Stimulated activated CD4-positive, alpha-beta T cell treated with anti-CD3 and anti-CD28 coated beads, Interleukin-1b, Interleukin-23, amount 100 ng/mL, for 24 hours (primary cell): ENCODE measurements at places on chromosomes 16 and 17.

DNA sequence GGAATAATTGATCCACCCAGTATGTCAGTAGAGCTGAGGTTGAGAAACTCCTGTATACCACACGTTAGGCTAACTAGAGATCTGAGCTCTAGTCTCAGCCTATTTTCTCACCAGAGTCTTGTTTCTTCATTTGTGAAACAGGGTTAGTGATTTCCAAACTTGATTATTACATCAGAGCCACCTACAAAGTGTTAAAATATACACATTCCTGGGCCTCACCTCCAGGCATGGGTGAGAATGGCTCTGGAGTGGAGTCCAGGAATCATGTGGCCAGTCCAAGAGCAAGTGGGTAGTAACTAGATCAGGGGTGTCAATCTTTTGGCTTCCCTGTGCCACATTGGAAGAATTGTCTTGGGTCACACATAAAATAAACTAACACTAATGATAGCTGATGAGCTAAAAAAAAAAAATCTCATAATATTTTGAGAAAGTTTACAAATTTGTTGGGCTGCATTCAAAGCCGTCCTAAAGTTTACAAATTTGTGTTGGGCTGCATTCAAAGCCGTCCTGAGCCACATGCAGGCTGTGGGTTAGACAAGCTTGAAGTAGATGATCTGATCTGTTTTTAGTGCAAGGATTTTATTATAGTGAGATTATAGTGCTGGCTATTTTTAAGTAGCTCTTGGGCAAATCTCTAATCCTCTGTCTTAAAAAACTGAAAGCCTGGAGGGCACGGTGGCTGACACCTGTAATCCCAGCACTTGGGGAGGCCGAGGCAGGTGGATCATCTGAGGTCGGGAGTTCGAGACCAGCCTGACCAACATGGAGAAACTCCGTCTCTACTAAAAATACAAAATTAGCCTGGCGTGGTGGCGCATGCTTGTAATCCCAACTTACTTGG, 20.4 kb downstream of the PRCD start:
- DNase-seq: no peak

DNA sequence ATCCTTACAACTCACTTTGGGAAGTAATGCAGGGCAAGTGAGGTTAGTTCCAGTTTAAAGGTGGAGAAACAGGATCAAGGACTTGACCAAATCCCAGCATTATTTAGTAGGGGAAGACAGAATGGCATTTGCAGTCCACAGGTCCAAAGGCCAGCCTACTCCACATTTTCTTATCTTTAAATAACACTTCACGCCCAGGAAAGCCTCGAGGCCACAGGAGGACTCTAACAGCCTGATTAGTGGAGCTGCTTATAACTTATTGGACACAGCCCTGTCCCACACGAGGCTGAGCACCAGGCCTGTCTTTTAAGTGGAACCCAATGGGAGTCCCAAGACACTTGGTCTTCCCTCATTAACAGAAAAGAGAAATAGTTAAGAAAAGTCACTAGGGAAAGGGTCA, 12.1 kb upstream of the HYDIN start:
- no peak for DNase-seq

GRCh38 chr17:81176666-81177065, 10.6 kb upstream of the AATK start:
- DNase-seq: no peak

DNA sequence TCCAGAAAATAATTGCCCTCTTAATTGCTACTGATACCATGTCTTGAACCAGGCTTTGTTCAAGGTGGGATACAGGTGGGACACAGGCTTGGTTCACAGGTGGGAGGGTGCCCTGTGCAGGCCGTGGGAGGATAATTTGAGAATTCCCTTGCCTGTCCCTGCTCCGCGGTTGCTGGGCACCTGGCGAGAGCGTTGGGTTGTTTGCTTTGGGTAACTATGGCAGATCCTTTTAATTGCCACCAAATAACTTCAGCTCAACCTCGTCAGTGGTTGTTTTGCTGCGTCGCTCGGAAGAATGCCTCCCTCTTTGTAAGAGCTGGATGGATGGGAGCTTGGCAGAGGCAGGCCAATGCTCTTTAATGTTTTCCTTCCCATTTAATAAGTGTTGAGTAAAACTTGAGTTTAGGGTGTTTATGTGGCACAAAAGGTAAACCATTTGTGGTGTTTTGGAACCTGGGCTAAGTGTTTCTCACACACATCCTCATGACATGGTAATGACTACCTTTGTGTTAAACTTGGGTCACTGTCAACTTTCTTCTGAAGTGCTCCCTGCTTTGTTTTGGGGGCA, 202.5 kb downstream of the MSI2 start:
- no peak for DNase-seq

- DNase-seq: no peak
Observed at GRCh38 chr17:69448431-69449102, 34.1 kb downstream of the MAP2K6 start.

DNA sequence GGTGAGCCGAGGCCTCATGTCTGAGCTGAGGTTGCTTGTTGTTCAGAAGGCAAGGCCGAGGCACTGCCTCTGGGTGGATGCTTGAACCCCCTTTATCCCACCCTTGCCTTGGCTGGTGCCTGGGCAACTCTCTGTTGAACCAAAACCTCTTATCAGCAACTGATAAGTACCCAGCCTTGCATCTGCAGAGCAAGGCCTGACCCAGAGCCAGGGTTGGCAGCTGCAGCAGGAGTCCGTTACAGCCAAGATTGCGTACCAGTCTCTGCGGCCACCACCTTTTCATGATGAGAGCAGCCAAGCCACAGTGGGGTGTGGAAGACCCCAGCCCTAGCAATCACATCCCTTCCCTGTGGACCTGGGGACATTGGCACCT, 118.3 kb downstream of the RAB11FIP4 start:
- DNase-seq: no peak

DNA sequence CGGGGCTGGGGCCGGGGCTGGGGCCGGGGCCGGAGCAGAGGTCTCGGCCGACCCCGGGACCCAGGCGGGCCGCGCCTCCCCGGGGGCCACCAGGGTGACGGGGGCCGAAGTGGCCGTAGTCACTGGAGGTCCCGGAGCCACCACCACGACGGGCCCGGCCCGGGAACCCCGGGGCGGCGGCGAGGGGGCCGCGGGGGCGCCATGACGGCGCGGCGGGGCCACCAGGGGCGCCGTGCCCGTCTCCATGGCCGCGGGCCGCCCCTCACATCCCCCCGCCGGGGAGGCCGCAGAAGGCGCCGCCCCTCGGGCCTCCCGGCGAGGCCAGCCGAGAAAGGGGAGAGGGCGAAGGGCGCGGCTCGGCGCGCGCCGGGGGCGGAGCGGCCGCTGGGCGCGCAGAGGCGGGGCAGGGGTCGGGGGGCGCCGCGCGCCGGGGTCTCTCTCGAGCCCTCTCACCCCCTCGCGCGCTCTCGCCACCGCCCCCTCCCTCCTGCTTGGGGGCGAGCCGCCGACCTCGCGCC, 297 bp downstream of the TBC1D10B start:
- DNase-seq: no peak

GRCh38 chr16:49749816-49750215, 106.1 kb downstream of the ZNF423 start:
- DNase-seq: no peak

DNA sequence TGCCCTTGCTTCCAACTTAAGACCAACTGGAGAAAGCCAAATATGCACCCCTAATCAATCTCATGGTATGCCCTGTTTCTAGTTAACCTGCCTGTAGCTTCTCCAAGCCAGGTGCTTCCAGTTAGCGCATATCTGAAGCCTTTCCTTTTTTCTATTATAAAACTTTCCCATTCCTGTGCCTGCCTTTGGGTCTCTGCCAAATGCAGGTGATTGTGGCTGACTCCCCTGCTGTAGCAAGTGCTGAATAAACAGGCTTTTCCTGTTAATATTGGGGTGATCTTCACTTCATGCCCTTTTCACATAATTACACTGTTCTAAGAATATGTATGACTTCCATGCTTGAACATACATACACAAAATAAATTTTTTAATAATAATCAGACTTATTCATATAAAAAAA, 207.4 kb downstream of the TANC2 start:
- DNase-seq: no peak

DNA sequence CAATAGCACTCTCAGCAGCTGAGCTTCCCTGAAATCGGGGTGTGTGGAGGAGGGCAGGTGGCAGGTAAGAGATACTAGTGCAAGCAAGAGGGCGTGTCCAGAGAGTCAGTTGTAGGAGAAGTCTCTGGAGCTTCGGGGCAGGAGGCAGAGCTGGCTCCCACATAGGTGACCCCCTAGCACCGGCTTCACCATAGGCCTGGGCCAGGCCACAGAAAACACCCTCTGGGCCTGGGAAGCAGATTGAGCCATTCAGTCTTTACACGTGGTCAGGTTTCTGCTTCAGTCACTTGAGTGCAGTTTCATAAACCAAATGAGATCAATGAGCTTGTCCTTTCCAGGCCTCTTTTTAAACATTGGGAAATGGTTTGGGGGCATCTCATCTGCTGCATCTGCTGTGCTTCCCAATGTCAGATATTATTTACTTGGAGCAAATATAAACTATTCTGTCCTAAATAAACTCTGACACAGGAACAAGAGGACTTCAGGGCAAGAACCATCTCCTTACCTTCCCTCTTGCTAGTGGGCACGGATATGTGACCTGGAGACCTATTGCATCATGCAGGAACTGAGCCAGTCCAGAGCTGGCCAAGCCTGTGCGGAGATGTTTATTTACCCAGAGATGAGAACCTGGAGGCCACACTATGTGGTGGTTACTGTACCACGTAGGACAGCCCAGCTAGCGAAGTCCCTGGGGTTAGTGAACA, 16.1 kb downstream of the CCR7 start:
- DNase-seq: no peak

GRCh38 chr17:39054111-39054645, 87.0 kb upstream of the FBXO47 start:
- DNase-seq: no peak

- DNase-seq: no peak
Observed at GRCh38 chr17:67605256-67605912, 112.4 kb upstream of the NOL11 start.

DNA sequence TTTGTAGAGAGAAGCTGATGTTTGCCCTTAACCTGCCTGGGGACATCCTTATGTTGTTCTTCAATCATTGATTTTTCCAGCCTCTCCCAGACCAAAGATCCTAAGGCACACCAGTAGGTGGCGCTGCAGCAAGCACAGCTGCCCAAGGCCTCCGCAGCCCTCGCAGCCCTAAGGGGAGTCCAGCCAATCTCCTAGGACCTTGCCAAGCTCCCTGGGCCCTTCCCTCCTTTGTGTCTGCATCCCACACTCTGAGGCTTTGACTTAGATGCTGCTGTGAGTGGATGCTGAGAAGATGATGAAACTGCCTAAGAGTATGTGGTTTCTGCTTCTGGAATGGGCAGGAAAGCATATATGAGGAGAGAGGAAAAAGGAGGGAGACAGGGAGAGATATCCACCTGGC, 47.1 kb downstream of the SPACA3 start:
- no peak for DNase-seq

- DNase-seq: no peak
Observed at GRCh38 chr16:24125214-24125613, 130.9 kb upstream of the CACNG3 start.

- DNase-seq: no peak
Observed at GRCh38 chr17:46984892-46985291, 5.8 kb upstream of the RPRML start.

- peak; percentile 23 for DNase-seq
Observed at GRCh38 chr17:58577696-58578095, 63.3 kb upstream of the MTMR4 start.
